KBM-7 (cell line): ENCODE measurements at places on chromosomes 12 and 14.

GRCh38 chr12:91413581-91414546, 231.2 kb upstream of the DCN start:
- no peak for DNase-seq

DNA sequence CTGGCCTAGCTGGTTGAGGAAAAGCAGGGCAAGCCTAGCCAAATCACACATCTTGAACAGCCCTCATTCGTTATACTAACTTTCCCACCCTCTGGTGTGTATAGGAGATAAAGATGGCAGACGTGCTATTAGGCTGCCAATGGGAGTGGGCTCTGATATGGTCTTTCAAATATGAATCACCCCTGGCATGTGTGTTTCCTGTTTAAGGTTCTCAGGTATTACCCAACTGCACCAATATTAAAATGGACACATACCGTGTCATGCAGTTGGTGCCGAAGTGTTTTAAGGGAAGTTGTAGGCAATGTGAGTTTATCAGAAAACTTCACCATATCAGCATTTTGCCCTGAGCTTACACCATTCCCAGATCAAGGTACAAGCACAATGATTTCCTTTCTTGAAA, 33.4 kb downstream of the CHST11 start:
- DNase-seq, result peak; percentile 37

- no peak for DNase-seq
These were observed 22.4 kb downstream of the ADCK1 start for GRCh38 chr14:77822307-77822706.

GRCh38 chr12:117024961-117025480, 74.2 kb downstream of the TESC start:
- DNase-seq, result no peak

GRCh38 chr14:105389976-105390848, 8.1 kb upstream of the TEX22 start:
- no peak for DNase-seq

DNA sequence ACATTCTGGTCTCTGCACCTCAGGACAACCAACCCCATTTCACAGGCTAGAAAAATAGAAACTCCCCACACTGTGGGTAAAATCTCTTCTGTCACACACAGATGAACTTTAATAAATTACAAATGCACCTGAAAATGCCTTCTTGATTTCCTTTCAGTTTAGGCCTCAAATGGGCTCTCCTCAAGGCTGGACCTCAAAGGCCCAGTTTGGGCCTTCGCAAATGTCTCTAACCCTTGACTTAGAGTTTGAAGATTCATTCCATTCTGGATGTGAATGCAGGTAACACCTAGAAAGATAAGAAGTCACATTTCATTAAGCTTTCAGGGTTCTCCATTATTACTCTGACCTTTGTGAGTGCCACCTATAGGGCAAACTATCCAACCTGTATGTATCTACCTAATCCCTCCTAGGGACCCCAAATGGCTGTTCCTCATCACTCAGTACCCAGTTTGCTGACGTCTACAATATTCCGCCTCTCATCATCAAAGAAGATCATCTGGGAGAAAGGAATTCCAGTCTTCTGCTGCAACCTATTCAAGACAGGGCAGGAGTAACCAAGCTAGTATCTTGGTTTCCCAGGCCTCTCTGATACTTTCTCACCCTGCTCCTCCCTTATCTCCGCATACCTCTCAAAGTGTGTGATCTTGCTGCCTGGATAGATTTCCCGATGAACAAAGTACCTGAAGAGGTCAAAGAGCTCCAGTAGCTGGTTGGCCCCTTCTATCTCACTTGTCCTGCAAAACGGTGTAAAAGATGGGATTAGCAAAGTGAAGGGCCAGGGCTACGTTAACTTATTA, 776 bp upstream of the CHMP4A start:
- DNase-seq, result no peak

DNA sequence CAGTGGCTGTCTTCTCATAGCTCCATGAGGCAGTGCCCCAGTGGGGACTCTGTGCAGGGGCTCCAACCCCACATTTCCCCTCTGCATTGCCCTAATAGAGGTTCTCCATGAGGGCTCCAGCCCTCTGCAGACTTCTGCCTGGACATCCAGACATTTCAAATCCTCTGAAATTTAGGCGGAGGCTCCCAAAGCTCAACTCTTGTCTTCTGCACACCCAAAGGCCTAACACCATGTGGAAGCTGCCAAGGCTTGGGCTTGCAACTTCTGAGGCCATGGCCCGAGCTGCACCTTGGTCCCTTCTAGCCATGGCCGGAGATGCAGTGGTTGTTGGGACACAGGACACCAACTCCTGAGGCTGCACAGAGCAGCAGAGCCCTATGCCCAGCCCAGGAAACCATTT, 20.5 kb upstream of the PPP2R5C start:
- DNase-seq, result no peak

DNA sequence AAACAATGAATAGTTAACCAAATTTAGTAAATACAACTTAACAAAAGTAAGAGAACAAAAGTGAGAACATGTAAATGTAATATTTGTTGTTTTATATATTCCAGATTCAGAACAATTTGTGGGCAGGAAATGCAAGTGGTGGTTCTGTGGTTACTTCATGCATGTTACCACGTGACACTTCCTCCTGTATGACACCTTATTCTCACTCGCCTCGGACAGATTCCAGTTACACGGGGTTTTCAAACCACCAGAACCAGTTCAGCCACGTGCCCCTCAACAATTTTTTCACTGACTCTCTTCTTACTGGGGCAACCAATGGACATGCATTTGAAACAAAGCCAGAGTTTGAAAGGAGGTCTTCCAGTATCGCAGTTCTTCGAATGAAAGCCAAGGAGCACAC, 21.0 kb downstream of the ALX1 start:
- DNase-seq, result no peak

GRCh38 chr12:5632453-5632852, 200.5 kb downstream of the NTF3 start:
- no peak for DNase-seq

GRCh38 chr14:72780751-72781150, 113.2 kb downstream of the DPF3 start:
- DNase-seq, result no peak

DNA sequence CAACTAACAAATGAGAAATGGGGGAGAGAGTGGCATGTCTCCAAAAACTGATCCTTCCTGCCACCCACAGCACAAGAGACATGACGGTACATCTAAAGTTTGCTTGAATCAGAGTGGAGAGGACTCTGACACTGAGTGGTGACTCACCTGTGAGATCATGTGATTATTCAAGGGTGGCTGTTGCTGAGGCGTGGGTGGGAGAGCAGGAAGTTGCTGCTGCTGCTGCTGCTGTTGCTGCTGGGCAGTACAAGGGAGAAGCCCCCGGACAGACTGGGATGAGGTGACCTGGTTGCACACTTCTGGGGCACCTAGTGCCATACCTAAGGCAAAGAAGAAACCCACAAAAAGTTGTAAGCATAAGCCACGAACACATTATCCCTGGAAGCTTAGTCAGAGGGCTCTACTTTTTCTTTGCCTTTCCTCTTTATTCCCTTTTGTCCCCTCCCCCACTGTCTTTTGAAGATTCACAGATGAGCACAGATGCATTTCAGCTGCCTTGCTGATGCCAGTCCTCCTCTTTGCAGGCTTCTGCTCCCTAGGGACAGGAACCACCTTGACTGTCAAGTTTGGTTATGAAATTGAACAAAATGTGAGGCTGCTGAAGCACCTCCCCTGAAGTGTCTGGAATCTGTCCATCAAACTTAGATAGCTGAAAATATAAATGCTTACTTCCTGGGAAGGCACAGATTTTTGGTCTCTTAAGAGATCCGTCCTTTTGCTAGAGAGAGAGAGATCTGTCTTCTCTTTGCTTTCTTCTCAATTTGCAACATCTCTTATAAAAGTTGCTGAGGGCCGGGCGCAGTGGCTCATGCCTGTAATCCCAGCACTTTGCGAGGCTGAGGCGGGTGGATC, 29.4 kb upstream of the STAC3 start:
- DNase-seq, result peak; percentile 63

- no peak for DNase-seq
These were observed 22.7 kb downstream of the LRRC74A start for GRCh38 chr14:76848879-76849278.

DNA sequence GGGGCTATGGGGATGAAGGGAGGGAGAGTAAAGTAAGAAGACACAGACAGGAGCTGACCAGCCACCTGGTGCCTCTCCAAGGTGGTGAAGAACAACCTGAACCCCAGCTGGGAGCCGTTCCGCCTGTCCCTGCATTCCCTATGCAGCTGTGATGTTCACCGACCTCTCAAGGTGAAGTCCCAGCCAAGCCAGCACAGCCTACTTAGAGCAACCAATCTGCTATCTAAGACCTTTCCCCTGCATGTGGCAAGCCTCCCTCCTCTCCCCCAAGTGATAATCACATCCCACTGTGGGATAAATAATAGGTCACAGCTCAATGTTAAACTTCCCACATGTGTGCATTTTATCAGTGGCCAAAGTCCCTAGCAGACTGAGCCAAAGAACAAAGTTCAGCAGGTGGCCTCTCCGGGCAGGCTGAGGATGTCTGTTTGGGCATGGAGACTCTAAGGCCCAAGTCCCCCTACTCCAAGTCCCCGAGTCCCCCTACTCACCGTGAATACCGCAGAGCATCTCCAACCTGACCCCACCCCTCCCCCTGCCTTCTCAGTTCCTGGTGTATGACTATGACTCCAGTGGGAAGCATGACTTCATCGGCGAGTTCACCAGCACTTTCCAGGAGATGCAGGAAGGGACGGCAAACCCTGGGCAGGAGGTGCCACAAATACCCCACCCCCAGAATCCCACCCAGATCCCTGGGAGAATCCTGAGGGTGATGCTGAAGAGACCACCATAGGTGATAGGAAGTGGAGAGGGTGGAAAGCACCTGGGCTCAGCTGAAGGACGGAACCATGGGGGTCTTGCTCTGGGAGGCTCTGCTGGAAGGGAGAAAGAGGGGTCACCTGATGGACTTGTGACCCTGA, 3.5 kb downstream of the CPNE6 start:
- DNase-seq, result no peak

GRCh38 chr12:10607885-10608458, 5.4 kb downstream of the MAGOHB start:
- DNase-seq, result peak; percentile 25

GRCh38 chr14:101783260-101784016, 21.9 kb downstream of the PPP2R5C start:
- no peak for DNase-seq

DNA sequence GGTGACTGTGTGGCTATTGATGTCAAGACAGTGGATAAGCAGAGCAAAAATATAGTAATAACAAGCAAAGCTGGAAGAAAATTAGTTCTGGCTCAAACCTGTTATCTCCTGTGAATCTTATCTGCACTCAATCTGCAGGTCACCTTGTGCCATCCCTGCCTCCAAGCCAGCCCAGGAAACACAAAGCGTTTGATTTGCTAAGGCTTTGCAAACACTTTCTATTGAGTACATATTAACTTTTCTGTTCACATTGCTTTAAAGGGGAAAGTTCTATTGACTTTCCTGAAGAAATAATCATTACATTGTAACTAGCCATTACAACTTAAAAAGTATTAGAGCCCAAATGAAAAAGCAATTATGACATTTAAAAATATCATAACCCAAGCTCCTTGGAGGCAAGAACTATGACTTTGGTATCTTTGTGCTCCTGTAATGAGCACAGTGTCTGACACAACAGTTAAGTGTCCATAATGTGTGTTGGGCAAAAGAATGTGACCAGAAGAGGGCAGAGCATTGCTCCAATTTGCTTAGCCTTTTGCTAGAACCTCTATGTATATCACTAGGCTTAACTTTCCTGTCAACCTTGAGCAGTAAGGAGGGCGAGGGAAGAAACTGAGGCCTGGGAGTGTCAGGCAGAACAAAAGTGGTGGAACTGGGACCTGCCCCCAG, 24.7 kb downstream of the SERPINA3 start:
- DNase-seq, result peak; percentile 2

GRCh38 chr14:72758420-72758819, 135.5 kb downstream of the DPF3 start:
- DNase-seq, result no peak

GRCh38 chr12:1250641-1251040, 259.6 kb downstream of the ERC1 start:
- DNase-seq, result no peak

DNA sequence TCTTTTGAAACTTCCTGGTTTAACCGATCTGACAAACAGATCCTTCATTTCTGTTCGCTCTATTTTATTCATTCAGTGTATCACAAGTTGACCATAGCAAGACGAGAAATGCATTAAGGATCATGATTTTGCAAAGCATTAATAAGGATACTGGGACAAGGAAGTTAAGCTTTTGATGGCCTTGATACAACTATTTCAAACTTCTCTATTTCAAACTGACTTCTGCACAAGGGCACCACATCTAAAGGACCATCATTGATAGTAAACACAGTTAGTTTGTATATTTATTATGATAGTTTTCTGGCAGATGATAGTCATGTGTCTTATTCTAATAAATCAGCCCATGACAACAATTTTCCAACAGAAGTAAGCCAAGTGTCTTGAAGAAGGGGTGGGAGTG, 25.8 kb upstream of the PLXNC1 start:
- DNase-seq, result no peak

GRCh38 chr14:65238456-65238855, 136.1 kb upstream of the MAX start:
- no peak for DNase-seq

DNA sequence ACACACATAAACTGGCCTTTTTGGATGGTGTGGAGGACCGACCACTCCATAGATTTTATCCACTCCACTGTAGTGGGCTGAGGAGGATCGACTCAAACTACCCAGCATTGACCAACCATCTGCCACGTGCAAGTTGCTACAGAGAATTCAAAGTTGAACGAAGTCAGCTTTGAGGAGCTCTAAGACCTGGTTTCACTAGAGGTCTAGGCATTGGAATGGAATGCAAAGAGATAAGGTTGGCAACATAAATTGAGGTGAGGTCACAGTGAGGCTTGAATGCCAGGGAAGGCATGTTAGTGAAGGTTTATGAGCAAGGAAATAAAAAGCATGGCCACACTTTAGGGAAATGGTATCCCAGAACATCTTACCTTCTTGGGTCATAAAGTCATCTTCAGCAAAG, 14.5 kb downstream of the VWF start:
- DNase-seq, result no peak

DNA sequence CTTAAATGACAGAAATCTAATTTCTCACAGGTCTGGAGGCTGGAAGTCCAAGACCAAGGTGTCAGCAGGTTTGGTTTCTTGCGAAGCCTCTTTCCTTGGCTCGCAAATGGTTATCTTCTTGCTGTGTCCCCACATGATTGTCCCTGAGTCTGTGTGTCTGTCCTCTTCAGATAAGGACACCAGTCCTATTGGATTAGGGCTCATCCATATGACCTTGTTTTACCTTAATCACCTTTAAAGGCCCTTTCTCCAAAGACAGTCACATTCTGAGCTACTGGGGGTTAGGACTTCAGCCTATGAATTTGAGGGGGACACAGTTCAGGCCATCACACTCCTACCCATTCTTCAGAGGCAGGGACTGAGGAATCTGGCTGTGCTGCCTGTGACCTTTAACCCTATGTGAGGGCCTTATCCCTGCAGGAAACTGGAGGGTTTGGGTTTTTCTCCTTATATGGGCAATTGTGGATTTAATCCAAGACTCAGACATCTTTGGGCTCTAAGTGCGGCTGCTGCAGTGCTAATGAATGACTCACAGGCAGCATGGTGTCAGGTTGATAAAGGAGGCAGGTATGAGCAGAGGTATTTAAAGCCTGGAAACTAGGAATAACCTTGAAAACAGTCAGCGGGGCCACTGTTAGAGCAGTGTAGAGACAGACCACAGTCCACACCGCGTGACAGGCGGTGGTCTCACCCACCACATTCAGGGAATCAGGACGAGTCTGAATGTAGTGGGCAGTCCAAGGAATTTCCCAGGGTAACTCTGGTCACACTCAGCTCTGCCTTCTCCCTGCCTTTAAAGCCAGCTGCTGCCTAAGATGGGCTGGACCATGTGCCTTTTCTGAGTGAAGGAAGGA, 10.2 kb downstream of the TPCN1 start:
- no peak for DNase-seq
